RPMI8226 (cell line): ENCODE measurements at places on chromosomes 6 and 20.

DNA sequence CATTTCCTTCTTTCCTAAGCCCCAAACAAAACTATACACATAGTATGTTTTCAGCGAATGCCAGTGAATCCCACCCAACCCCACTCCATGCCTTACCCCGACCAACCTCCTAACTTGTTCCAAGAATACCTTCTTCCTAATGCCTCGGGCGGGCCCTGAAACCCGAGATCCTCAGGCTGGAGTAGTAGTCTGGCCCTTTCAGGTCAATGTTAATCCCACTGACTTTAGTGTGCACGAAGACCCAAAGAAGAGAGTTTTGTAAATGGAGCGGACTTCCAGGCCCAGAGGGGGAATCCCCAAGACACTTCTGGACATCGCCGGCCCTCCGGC is 394 bp downstream of the YIPF3 start:
- DNase-seq, result no peak

DNA sequence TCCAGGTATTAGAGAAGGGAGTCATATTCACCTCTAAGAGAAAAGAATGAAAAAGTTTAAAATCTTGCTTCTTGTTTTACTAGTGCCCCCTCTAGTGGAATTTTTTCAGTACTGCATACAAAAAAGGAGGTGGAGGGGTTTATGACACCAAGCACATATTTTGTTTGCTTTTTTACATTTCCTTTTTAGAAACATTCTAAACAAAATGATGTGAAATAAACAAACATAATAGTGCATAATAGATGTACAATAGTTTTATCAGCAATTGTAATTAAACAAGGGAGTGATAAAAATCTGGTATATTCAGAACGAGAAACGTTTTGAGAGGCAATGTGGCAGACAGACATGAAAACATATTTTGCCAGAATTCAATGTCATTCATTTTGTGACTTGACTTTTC is 111.0 kb upstream of the TFAP2D start:
- peak; percentile 47 for DNase-seq

- DNase-seq, result peak; percentile 68
Measured at GRCh38 chr6:75893058-75893775, 144.2 kb downstream of the MYO6 start.

- DNase-seq, result no peak
Measured at GRCh38 chr20:20206788-20207187, 154.5 kb downstream of the CFAP61 start.

DNA sequence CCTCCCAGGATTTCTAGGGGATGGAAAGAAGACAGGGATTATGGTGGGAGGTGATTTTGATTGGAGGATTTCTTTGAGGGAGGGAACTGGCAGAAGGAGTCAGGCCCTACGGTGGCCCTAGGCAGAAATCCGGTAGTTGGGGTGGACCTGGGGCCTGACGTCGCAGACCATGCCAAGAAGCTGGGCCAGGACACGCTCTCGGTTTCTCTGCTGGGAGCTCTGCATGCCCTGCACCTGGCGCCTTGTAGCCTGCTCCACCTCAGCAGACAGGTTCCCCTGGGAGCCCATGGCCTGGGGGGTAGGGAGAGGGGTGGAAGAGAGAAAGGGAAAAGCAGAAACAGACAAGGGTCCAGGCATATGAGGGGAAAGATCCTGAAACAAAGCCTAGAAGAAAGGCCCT is 1.1 kb downstream of the ATP6V1G2 start:
- no peak for DNase-seq

- DNase-seq, result peak; percentile 7
Measured at GRCh38 chr6:151142676-151143075, 97.1 kb upstream of the AKAP12 start.

DNA sequence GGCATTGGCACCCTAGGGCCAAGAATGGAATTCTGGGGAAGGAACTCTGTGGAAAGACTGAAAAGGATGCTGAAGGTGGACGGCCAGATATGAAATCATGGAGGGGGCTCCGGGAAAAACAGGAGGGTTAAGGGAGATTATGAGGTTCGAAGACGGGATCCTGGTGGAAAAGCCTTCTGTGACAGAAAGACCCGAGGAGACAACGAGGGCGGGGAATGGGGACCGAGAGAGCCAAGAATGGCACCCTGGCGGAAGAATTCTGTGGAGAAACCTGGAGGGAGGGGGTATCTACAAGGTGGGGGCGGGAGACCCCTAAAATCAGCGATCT is 426 bp downstream of the TRMT6 start:
- no peak for DNase-seq

DNA sequence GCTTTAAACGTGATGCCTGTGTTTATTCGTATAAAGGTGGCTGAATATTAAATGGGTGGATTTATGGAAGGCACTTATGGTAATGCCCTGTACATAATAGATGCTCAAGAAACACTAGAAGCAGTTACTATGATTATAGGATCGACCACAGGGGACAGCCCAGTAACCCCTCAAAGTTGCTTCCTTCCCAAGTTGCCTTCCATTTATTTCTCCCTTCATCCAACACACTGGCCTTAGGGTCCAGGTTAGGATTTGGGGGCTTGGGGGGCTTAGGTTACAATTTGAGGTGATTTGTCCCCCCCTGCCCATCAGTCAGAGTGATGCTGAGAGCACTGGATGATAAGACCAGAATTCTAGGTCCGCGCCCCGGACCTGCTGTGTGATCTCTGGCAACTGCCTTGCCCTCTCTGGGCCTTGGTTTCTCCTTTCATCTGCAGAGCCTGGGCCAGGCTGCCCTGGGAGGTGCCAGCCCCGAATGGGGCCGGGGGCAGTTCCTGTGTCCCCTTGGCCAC is 101.5 kb downstream of the CEBPB start:
- DNase-seq, result no peak

DNA sequence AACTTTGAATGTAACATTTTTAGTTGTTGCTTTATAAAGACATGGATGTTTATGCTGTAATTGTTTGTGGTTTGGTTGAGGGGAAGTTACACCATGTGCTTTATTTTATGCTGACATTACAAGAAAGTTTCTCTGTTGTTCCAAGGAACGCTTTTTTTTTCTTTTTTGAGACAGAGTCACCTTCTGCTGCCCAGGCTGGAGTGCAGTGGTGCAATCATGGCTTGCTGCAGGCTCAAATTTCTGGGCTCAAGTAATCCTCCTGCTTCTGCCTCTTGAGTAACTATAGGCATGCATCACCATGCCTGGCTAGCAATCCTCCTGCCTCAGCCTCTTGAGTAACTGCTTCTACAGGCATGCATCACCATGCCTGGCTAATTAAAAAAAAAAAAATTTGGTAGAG is 21.0 kb upstream of the IFNGR1 start:
- peak; percentile 45 for DNase-seq

DNA sequence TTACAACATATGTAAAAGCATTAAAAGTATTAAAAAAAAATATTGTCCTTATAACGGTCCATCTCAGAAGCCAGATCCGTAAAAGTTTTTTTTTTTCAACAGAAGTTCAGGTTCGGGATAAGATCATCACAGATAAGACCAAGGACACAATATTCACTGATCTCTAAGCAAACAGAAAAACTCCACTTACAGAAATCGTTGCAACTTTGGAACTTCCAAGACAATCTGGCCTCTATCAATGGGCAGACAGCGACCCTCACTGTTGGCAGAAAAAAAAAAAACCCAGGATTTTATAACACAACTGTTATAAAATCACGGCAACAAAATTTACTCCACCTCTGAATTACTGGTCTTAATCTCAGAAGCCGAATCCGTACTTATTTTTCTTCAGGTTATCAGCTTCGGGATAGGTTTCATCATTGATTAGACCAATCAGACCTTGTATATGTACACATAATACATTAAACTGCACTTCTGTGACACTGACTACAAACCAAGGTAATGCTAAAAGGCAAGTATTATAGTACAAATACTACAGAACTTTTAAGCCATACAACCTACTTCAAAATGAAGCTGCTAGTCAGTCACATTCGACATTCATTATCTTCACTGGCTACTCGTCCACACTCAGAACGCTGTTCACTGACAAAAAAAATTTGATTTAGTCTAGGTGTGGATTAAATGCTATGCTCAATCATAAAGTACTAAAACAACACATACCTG is 34.7 kb upstream of the SYNCRIP start:
- no peak for DNase-seq

- DNase-seq, result no peak
Measured at GRCh38 chr6:38476888-38477287, 162.8 kb downstream of the BTBD9 start.

GRCh38 chr6:124964764-124965105 is 2.5 kb downstream of the RNF217 start:
- DNase-seq, result no peak

GRCh38 chr6:157172830-157173536 is 150.3 kb downstream of the TMEM242 start:
- DNase-seq, result no peak

DNA sequence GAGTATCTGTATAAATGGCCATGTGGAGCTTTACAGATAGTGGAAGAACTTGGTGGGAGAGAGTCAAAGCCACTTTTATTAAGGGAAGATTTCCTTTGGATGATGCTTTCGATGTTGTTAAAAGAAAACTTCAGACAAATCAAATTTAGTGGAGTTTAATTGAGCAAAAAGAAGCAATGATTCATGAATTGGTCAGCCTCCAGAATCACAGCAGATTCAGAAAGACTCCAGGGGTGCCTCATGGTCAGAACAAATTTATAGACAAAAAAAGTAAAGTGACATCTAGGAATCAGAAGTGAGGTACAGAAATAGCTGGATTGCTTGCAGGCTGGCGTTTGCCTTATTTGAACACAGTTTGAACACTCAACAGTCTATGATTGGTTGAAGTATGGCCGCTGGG is 5.3 kb upstream of the CGA start:
- DNase-seq, result no peak
